Activated T-cell treated with anti-CD3 and anti-CD28 coated beads, Interleukin-2, amount 50 U/mL, for 24 hours (primary cell): ENCODE measurements at places on chromosomes 6 and 20.

- H3K4me3 ChIP-seq = no peak overlapping the region
- H3K4me1 ChIP-seq = peaks cover 16% of the 10 kb centered on the region
- H3K27me3 ChIP-seq = no peaks in the 10 kb centered on the region
- H3K27ac ChIP-seq = no peak overlapping the region
Observed at GRCh38 chr6:108660251-108660650, 99.5 kb downstream of the FOXO3 start.

- H3K27me3 ChIP-seq = no peaks in the 10 kb centered on the region
- H3K36me3 ChIP-seq = peaks cover 52% of the 10 kb centered on the region
- H3K4me3 ChIP-seq = no peak overlapping the region
Observed at GRCh38 chr6:21091411-21091810, 502.1 kb upstream of the SOX4 start.

DNA sequence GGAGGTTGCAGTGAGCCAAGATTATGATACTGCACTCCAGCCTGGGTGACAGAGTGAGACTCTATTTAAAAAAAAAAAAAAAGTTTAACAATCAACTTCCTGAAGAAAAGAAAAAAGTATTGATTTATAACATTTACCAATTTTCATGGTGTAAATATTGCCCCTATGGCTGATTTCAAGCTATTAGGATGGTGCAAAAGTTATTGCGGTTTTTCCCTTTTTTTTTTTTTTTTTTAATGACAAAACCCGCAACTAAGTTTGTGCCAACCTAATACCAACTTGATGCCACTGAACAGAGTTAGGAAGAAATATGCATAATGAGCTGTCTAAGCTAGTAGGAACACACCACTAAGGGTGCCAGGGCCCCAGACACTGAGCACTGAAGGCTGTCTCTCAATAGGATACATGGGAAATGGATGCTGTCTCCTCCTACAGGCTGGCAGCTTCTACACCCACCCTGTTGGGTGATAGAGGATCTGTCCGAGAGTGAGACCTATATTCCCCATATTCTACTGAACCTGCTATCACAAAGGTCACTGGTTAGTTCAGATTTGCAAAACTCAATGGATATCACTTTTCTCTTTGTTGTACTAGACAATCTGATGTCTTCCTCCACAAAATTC, 6.5 kb upstream of the PERP start:
- H3K4me3 ChIP-seq = no peak overlapping the region
- H3K27me3 ChIP-seq = peaks cover 23% of the 10 kb centered on the region
- peaks cover 10% of the 10 kb centered on the region for H3K4me1 ChIP-seq
- H3K27ac ChIP-seq = no peak overlapping the region
- DNase-seq = no peak

- DNase-seq = no peak
- H3K27me3 ChIP-seq = peaks cover 26% of the 10 kb centered on the region
- H3K36me3 ChIP-seq = no peaks in the 10 kb centered on the region
- no peak overlapping the region for H3K27ac ChIP-seq
- no peaks in the 10 kb centered on the region for H3K4me1 ChIP-seq
Observed at GRCh38 chr6:39389484-39389767, 66.9 kb upstream of the KCNK16 start.

GRCh38 chr6:7803214-7803613, 77.3 kb downstream of the BMP6 start:
- H3K4me1 ChIP-seq = peaks cover 6% of the 10 kb centered on the region
- H3K27ac ChIP-seq = no peak overlapping the region
- no peak overlapping the region for H3K4me3 ChIP-seq
- H3K27me3 ChIP-seq = peaks cover 40% of the 10 kb centered on the region

DNA sequence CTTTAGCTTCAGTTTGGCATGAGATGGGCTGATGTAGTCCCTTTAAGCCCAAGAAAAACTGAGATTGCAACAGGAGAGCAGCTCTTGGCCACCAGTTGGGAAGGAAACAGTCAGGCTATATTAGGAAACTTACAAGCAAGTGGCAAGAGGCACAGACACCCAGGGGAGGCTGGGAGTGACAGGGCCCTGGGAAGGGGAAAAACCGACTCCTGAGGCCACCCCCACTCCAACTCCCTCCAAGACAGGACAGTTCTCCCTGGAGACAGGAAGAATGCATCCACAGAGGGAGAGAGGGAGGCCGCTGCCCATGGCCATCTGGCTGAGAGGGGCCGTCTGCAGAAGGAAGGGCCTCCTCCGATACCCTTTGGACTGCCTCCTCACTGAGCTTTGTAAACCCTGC, 20.5 kb downstream of the JPH2 start:
- H3K27me3 ChIP-seq = peaks cover 57% of the 10 kb centered on the region
- no peak overlapping the region for H3K27ac ChIP-seq
- no peaks in the 10 kb centered on the region for H3K36me3 ChIP-seq
- DNase-seq = no peak
- H3K4me1 ChIP-seq = no peaks in the 10 kb centered on the region
- H3K4me3 ChIP-seq = no peak overlapping the region

GRCh38 chr6:155275808-155276480, 12.1 kb downstream of the CLDN20 start:
- no peak overlapping the region for H3K4me3 ChIP-seq
- no peak for DNase-seq
- no peak overlapping the region for H3K27ac ChIP-seq
- H3K27me3 ChIP-seq = no peaks in the 10 kb centered on the region

DNA sequence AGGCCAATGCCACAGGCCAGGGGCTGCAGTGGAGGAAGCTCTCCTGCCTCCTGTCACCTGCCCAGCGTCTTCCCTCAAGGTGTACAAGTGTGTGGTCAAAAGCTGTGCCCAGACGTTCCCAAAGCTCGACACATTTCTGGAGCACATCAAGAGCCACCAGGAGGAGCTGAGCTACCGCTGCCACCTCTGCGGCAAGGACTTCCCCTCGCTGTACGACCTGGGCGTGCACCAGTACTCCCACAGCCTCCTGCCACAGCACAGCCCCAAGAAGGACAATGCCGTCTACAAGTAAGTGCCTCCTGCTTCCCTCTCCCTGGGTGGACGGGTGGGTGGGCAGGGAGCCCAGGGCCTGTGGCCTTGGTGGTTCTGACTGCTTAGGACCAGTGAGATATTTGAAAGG, 38.2 kb downstream of the ZNF341 start:
- no peak overlapping the region for H3K27ac ChIP-seq
- no peak for DNase-seq
- H3K4me3 ChIP-seq = no peak overlapping the region
- peaks cover 10% of the 10 kb centered on the region for H3K4me1 ChIP-seq

- H3K27me3 ChIP-seq = no peaks in the 10 kb centered on the region
- H3K36me3 ChIP-seq = peaks cover 21% of the 10 kb centered on the region
- H3K4me1 ChIP-seq = peaks cover 32% of the 10 kb centered on the region
- no peak overlapping the region for H3K4me3 ChIP-seq
- no peak for DNase-seq
- H3K27ac ChIP-seq = no peak overlapping the region
Observed at GRCh38 chr20:34886122-34886521, 9.7 kb downstream of the ACSS2 start.

DNA sequence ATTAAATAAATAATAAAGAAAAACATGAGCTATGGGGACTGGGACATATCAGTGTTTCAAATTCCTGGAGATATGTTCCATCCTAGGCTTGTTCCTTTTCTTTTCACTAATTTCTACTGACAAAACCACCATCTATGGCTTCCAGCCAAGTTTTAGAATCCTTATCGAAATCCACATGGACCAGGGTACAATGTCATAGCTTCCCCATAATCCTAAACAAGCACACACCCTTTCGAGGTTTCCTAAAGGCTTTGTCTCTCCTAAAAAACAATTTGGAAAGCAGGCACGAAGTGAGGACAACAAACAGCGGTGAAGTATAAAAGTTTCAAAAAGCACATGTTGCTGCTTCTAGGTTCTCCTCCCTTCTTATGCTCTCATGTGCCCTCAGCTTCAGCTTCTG, 13.3 kb upstream of the DST start:
- no peak for DNase-seq
- H3K27ac ChIP-seq = no peak overlapping the region
- peaks cover 3% of the 10 kb centered on the region for H3K27me3 ChIP-seq
- no peaks in the 10 kb centered on the region for H3K4me1 ChIP-seq
- H3K36me3 ChIP-seq = no peaks in the 10 kb centered on the region
- no peak overlapping the region for H3K4me3 ChIP-seq

- no peaks in the 10 kb centered on the region for H3K27me3 ChIP-seq
- peak overlapping the region; percentile 60 for H3K4me3 ChIP-seq
- peaks cover 50% of the 10 kb centered on the region for H3K4me1 ChIP-seq
- peak overlapping the region; percentile 95 for H3K27ac ChIP-seq
Observed at GRCh38 chr20:36629719-36630681, 16.0 kb downstream of the SLA2 start.

GRCh38 chr6:139457476-139457875, 83.0 kb upstream of the CITED2 start:
- H3K4me1 ChIP-seq = no peaks in the 10 kb centered on the region
- no peaks in the 10 kb centered on the region for H3K27me3 ChIP-seq
- no peak overlapping the region for H3K27ac ChIP-seq
- H3K4me3 ChIP-seq = no peak overlapping the region
- H3K36me3 ChIP-seq = no peaks in the 10 kb centered on the region
- DNase-seq = no peak

DNA sequence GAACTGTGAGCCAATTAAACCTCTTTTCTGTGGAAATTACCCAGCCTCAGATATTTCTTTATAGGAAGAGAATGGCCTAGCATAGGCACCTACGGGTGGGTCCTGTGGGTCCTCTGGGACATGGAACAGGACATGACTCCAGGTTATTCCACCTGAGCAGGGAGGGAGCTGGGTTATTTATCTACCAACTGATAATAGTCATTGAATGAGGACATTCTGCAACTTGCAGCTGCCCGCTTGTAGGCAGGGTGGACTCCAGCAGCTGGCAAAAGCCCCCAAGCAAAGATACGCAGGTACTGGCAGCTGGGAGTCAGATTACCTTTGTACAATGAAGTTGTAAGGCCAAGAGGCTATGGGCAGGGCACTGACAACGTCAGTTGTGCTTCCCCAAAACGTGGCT, 1.4 kb upstream of the BANF2 start:
- DNase-seq = no peak
- no peaks in the 10 kb centered on the region for H3K36me3 ChIP-seq
- peaks cover 7% of the 10 kb centered on the region for H3K27me3 ChIP-seq
- no peak overlapping the region for H3K4me3 ChIP-seq
- H3K27ac ChIP-seq = no peak overlapping the region

DNA sequence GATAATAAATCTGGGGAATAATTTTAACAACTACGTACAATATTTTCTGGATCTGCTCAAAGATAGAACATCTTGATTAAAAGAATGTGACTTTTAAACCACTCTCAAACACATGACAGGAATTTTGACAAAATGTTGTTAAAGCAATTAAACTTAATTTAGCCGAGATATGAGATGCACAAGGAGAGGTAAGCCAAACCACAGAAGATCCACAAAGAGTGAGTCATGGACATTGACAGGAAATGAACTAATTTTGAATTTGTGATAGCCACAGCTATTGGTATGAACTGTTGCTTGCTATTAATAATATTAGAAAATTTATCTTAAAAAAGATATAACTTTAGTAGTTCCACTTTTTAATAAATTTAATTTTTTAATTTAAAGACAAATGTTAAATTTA, 27.8 kb upstream of the VGLL2 start:
- no peaks in the 10 kb centered on the region for H3K36me3 ChIP-seq
- H3K4me1 ChIP-seq = no peaks in the 10 kb centered on the region
- H3K27ac ChIP-seq = no peak overlapping the region
- no peak overlapping the region for H3K4me3 ChIP-seq
- no peaks in the 10 kb centered on the region for H3K27me3 ChIP-seq

DNA sequence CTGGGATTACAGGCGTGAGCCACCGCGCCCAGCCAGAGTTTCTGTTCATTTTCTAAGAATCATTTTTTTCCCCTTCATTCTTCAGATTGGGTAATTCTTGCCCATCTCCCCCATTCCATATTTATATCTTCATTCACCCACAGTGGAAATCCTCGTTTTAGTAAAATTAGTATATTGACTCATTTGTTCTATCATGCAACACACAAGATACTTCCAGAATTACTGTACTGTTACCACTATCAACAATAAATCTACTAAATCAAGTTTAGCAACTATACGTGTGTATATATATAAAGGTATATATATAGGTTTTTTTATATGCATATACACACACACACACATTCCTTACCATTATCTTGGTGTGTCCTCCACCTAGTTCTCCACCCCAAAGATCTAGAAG, 41.2 kb upstream of the KCNG1 start:
- no peak for DNase-seq
- H3K36me3 ChIP-seq = peaks cover 4% of the 10 kb centered on the region
- H3K27me3 ChIP-seq = peaks cover 35% of the 10 kb centered on the region
- peak overlapping the region; percentile 44 for H3K4me3 ChIP-seq
- peak overlapping the region; percentile 94 for H3K27ac ChIP-seq

GRCh38 chr6:87766211-87766610, 64.2 kb upstream of the AKIRIN2 start:
- DNase-seq = no peak
- H3K4me3 ChIP-seq = no peak overlapping the region

- H3K27ac ChIP-seq = no peak overlapping the region
- H3K4me1 ChIP-seq = peaks cover 8% of the 10 kb centered on the region
- no peaks in the 10 kb centered on the region for H3K36me3 ChIP-seq
- DNase-seq = no peak
- peaks cover 35% of the 10 kb centered on the region for H3K27me3 ChIP-seq
Observed at GRCh38 chr6:3773678-3774298, 22.3 kb upstream of the PXDC1 start.

GRCh38 chr20:2313316-2313715, 17.5 kb downstream of the TGM3 start:
- DNase-seq = no peak
- H3K36me3 ChIP-seq = no peaks in the 10 kb centered on the region
- H3K27ac ChIP-seq = no peak overlapping the region

- peaks cover 11% of the 10 kb centered on the region for H3K36me3 ChIP-seq
- H3K27ac ChIP-seq = no peak overlapping the region
- no peaks in the 10 kb centered on the region for H3K27me3 ChIP-seq
- H3K4me1 ChIP-seq = no peaks in the 10 kb centered on the region
- no peak overlapping the region for H3K4me3 ChIP-seq
Observed at GRCh38 chr20:3275966-3276679, 37.1 kb upstream of the SLC4A11 start.

GRCh38 chr6:12528581-12529363, 187.8 kb upstream of the PHACTR1 start:
- no peaks in the 10 kb centered on the region for H3K36me3 ChIP-seq
- DNase-seq = no peak
- peaks cover 29% of the 10 kb centered on the region for H3K27me3 ChIP-seq
